ENCODE measurements at places on chromosomes 7 and 10.

- no peak for DNase-seq
These were observed 74.8 kb downstream of the SKAP2 start for GRCh38 chr7:26789481-26790184.

DNA sequence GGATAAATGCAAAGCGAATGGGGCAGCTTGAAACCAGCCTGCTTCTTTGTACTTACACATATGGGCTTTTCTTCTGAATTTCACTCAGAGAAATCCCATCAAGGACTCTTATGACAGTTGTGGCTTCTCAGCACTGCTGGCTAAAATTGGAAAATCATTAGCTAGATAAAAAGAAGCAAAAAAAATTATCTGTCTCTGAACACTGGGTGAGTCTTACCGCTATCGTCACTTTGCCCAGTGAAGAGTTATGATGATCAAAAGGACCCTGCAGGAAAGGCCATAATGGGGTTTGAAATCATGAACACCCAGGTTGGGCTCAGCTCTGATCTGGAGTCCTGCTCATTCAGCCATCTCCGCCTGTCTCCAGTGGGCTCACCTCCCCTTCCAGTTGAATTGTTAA, 34.3 kb downstream of the AOAH start:
- no peak for DNase-seq

- DNase-seq: no peak
These were observed 10.4 kb downstream of the LHPP start for GRCh38 chr10:124472071-124472470.

GRCh38 chr10:97724341-97724941, 10.9 kb downstream of the MARVELD1 start:
- no peak for DNase-seq

DNA sequence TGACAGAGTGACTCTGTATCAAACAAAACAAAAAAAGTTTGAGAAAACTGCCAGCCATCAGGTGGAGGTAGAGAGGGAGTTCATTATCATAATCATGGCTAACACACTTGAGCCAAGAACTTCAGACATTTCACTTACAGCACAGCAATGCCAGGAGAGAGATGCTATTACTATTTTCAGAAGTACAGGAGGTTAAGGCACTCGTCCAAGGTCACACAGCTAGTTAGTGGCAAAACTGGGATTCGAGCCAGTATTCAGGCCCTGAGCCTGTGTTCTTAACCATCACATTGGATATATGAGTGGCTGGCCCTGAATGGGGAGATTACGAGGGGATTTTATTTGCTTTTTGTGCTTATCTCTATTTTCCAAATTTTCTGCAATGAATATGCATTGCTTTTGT, 24.8 kb upstream of the UNC5B start:
- no peak for DNase-seq
